Left ventricle myocardium superior (tissue), 1 donor: ENCODE measurements at places on chromosomes 12 and 14.

- DNase-seq = no peak
Measured at GRCh38 chr14:90890322-90891020, 74.2 kb upstream of the TTC7B start.

DNA sequence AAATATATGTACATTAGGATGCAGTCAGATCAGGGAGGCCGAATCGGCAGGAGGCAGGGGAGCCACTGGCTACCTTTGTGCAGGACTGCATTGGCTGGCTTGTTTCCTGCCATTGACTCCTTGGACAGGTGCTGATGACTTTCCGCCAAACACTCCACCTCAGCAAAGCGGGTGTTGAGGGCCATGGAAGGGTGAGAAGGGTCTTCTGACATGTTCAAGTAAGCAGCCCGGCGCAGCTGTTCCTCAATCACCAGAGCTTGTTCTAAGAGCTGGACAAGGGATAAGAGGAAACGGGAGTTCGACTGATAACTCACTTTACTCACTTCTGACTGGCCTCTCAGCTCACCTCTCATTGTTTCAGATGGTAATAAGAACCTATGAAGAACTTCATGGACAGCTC is 4.9 kb upstream of the NOP2 start:
- DNase-seq = no peak

- DNase-seq = no peak
Measured at GRCh38 chr12:1984759-1985158, 19.5 kb downstream of the DCP1B start.

DNA sequence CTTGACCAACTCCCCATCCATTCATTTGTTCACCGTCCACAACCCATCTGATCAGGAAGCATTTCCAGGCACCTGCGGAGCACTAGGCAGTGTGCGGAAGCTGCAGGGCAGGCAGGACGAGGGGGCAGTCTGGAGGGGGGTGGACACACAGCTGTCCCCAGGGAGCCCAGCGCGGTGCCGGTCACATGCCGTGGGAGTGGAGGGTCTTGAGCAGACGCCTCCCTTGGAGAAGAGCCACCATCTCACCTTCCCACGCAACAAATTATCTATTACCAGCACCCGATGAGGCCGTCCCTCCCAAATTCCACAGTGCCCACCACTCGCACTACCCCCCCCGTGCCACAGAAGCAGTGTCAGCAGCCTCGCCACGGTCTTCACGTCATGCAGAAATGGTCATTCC is 10.8 kb downstream of the DLK1 start:
- no peak for DNase-seq

GRCh38 chr12:110776410-110776809 is 33.7 kb upstream of the PPP1CC start:
- DNase-seq = no peak

GRCh38 chr14:49189375-49189774 is 396.8 kb downstream of the RPS29 start:
- DNase-seq = no peak

GRCh38 chr14:25041484-25041883 is 8.5 kb downstream of the STXBP6 start:
- DNase-seq = no peak

- DNase-seq = no peak
Measured at GRCh38 chr14:99064262-99064954, 207.6 kb downstream of the BCL11B start.

- peak; percentile 48 for DNase-seq
Measured at GRCh38 chr12:130826151-130826801, 12.8 kb downstream of the STX2 start.

GRCh38 chr14:73761618-73762355 is 47.6 kb upstream of the PNMA1 start:
- DNase-seq = no peak
